ENCODE measurements at places on chromosomes 16 and 17. TPM values are rescaled to one million over a fixed set of nuclear protein-coding genes. Genes with fewer than 3 reads are reported as not detected.

- H3K4me1 ChIP-seq = peaks cover 94% of the 10 kb centered on the region
- no peaks in the 10 kb centered on the region for H3K36me3 ChIP-seq
- H3K27me3 ChIP-seq = no peaks in the 10 kb centered on the region
- H3K27ac ChIP-seq = no peak overlapping the region
- H3K4me3 ChIP-seq = no peak overlapping the region
Observed at GRCh38 chr17:46143827-46144236, 49.4 kb downstream of the KANSL1 start.

DNA sequence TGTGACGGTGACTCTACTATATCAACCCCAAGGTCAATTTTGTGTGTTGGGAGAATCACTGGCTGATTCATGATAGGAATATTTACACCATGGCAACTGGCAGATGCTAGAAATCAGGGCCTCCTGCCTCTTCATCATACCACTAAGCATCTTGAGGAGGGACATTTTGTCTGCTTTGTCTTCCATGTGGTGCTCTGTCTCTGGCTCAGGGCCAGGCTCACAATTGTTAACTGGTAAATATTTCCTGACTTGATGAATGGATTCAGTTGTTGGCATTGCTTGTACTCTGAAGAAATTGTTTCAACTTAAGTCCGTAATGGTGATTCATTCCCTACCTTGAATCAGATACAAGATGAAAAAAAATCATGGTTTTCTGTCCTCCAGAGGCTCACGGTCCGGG, 292.7 kb downstream of the HAPSTR1 start:
- no peak overlapping the region for H3K27ac ChIP-seq
- H3K4me3 ChIP-seq = no peak overlapping the region
- no peaks in the 10 kb centered on the region for H3K36me3 ChIP-seq
- no peaks in the 10 kb centered on the region for H3K27me3 ChIP-seq
- H3K4me1 ChIP-seq = no peaks in the 10 kb centered on the region
- DNase-seq = no peak

- no peak overlapping the region for H3K4me3 ChIP-seq
- H3K4me1 ChIP-seq = no peaks in the 10 kb centered on the region
- no peaks in the 10 kb centered on the region for H3K27me3 ChIP-seq
- H3K36me3 ChIP-seq = no peaks in the 10 kb centered on the region
- H3K27ac ChIP-seq = no peak overlapping the region
Observed at GRCh38 chr17:28792877-28793661, 49.3 kb downstream of the TRAF4 start.

- H3K36me3 ChIP-seq = no peaks in the 10 kb centered on the region
- no peaks in the 10 kb centered on the region for H3K4me1 ChIP-seq
- no peak overlapping the region for H3K27ac ChIP-seq
- DNase-seq = no peak
Observed at GRCh38 chr17:83187782-83188311, 108.4 kb downstream of the METRNL start.

- no peak for DNase-seq
- no peak overlapping the region for H3K27ac ChIP-seq
Observed at GRCh38 chr17:82108961-82109475, 11.0 kb upstream of the FASN start.

GRCh38 chr17:32516450-32516849, 29.7 kb downstream of the CDK5R1 start:
- H3K4me3 ChIP-seq = no peak overlapping the region
- H3K4me1 ChIP-seq = peaks cover 55% of the 10 kb centered on the region
- no peak for DNase-seq
- H3K36me3 ChIP-seq = no peaks in the 10 kb centered on the region
- no peak overlapping the region for H3K27ac ChIP-seq

DNA sequence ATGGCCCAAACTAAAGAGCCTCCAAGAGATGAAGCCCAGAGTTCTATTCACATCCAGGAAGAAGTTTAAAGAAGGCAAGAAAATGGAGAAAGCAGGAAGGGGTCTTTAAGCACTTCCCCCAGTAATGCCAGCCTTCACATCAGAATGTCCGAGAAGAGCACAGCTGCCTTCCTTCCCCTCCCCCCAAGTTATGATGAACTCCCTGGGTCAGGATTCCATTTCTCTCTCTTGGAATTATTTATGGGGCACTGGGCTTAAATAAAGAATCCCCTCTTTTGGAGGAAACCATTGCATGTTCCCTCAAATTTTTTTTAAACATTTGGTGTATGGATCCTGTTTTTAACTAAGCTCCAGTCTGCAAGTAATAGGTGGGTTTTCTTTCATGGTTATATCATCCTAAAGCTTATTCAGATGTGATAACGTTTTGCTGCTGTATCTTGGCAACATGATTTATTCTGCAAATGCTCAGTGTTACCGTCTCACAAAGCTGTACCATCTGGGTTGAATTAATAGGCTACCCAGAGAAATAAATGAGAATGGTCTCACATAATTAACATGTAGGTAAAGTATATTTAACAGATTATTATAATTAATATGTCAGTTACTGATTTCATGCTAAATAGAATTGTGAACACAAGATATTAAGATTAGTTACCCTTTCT, 160.9 kb upstream of the TOX3 start:
- H3K27me3 ChIP-seq = no peaks in the 10 kb centered on the region
- no peak overlapping the region for H3K27ac ChIP-seq
- H3K36me3 ChIP-seq = no peaks in the 10 kb centered on the region
- no peaks in the 10 kb centered on the region for H3K4me1 ChIP-seq

GRCh38 chr16:87700406-87701077, 65.2 kb downstream of the KLHDC4 start:
- peaks cover 43% of the 10 kb centered on the region for H3K4me1 ChIP-seq
- no peak overlapping the region for H3K4me3 ChIP-seq
- H3K27me3 ChIP-seq = no peaks in the 10 kb centered on the region

GRCh38 chr16:72807245-72807644, 240.7 kb downstream of the ZFHX3 start:
- H3K27ac ChIP-seq = no peak overlapping the region
- no peak for DNase-seq
- no peak overlapping the region for H3K4me3 ChIP-seq
- H3K36me3 ChIP-seq = no peaks in the 10 kb centered on the region
- no peaks in the 10 kb centered on the region for H3K27me3 ChIP-seq

DNA sequence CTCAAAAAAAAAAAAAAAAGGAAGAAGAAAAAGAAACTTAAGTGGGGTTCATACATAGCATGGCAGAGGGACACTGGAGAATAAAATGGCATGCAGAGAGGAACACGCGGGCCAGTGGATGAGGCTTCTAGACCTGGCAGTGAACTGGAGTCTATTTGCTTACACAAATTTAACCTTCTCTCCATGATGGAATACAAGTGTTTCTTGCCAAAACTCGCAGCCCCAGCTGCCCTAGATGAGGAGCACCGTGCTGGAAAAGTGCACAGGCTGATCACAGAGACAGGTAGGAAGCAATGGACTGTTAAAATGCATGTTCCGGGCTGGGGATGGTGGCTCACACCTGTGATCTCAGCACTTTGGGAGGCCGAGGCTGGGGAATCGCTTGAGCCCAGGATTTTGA, 9.3 kb downstream of the SSTR2 start:
- H3K27me3 ChIP-seq = no peaks in the 10 kb centered on the region
- no peaks in the 10 kb centered on the region for H3K36me3 ChIP-seq
- H3K4me1 ChIP-seq = no peaks in the 10 kb centered on the region
- H3K27ac ChIP-seq = no peak overlapping the region

- no peak overlapping the region for H3K4me3 ChIP-seq
- no peaks in the 10 kb centered on the region for H3K4me1 ChIP-seq
- no peaks in the 10 kb centered on the region for H3K36me3 ChIP-seq
- peaks cover 6% of the 10 kb centered on the region for H3K27me3 ChIP-seq
Observed at GRCh38 chr17:37732316-37732715, 12.5 kb downstream of the HNF1B start.

GRCh38 chr17:59637611-59638310, 18.1 kb downstream of the CLTC start:
- H3K36me3 ChIP-seq = no peaks in the 10 kb centered on the region
- H3K4me1 ChIP-seq = peaks cover 51% of the 10 kb centered on the region
- DNase-seq = no peak
- H3K4me3 ChIP-seq = no peak overlapping the region
- H3K27ac ChIP-seq = no peak overlapping the region

DNA sequence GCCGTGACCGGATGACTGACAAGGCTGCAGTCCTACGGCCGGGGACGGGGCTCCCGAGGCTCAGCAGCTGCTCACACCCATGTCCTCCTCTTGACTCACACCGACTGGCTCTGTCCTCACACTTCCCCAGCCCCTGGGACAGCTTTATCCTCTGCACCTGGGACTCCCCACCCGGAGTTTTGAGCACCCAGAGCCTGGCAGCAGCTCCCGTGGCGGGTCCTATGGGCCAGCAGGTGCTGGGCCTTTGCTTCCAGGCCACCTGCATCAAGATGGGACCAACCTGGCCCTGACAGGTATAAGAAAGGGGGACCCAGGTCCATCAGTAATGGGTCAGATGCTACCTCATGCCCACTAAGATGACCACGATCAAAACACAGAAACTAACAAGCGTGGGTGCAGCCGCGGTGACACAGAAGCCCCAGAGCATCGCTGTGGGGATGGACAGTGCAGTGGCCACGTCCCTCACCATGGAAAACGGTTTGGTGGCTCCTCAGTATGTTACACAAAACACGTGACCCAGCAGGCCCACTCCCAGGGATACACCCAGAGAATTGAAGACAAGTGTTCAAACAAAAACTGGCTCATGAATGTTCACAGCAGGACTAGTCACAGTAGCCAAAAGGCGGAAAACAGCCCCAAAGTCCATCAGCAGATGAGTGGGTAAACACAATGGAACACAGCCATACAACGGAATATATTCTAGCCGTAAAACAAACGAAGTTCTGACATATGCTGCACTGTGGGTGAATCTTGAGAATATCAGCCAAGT, 3.3 kb upstream of the NOTUM start:
- DNase-seq = no peak
- no peak overlapping the region for H3K27ac ChIP-seq
- H3K27me3 ChIP-seq = peaks cover 4% of the 10 kb centered on the region
- H3K4me1 ChIP-seq = peaks cover 23% of the 10 kb centered on the region

DNA sequence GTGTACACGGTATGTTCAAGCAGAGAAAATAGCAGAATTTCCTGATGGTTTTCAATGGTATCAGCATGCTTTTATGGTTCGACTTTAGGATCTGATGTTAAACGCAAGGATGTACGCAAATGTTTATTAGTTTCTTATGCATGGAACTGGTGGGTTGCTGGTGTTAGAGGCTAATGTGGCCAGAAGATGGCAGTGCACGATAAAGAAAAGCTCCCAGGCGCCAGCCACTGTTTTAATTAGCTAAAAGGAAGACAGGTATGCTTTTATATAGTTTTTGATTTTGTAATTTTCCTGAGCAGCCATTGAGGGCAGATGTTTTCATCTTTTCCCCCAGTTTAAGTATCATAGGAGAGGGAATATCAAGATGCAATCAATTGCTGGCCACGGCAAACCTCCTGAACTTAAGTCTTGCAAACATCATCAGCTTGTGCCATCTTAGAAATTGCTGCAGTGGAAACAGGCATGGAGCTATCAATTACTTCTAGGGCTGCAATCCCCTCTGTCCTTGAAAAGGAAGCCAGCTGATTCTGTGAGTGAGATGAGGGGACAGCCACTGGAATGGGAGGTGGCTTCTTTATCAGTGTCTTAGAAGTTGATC, 648.5 kb upstream of the RBFOX1 start:
- no peaks in the 10 kb centered on the region for H3K4me1 ChIP-seq
- no peak for DNase-seq
- no peak overlapping the region for H3K4me3 ChIP-seq
- no peak overlapping the region for H3K27ac ChIP-seq
- H3K36me3 ChIP-seq = no peaks in the 10 kb centered on the region

The CCL8 gene
- not detected for total RNA-seq

The DDX52 gene
- 36.0 TPM for total RNA-seq

The ALDH3A1 gene
- not detected for total RNA-seq

The KCNH4 gene
- total RNA-seq = 1.7 TPM

The ZG16 gene
- not detected for total RNA-seq

The ACSM3 gene
- 7.3 TPM for total RNA-seq

The PRPSAP2 gene
- total RNA-seq = 51.6 TPM

The DNAAF1 gene
- total RNA-seq = 0.31 TPM

Data from CD8-positive, alpha-beta memory T cell (primary cell).